ENCODE measurements at places on chromosomes 6 and 20.

DNA sequence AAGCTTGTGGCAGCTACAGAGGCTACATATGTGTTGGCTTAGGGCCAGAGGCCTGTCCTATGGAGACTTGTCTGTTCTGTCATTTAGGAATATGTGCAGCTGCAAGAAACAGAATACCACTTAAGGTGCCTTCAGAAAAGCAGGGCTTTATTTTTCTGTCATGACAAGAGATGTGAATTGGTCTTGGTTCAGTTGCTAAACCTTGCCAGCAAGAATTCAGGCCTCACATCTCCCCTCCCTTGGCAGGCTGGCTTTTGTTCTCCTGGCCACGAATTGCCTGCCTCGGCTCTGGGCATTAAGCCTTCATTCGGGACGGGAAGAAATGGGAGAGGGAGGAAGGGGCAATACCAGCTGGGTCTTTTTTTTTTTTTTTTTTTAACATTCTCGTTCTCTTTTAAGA is 82.4 kb upstream of the TGM3 start:
- DNase-seq: no peak

- no peak for DNase-seq
Observed at GRCh38 chr20:57761413-57761734, 51.6 kb upstream of the PMEPA1 start.

- no peak for DNase-seq
Observed at GRCh38 chr6:104226790-104227446, 632.8 kb downstream of the HACE1 start.

DNA sequence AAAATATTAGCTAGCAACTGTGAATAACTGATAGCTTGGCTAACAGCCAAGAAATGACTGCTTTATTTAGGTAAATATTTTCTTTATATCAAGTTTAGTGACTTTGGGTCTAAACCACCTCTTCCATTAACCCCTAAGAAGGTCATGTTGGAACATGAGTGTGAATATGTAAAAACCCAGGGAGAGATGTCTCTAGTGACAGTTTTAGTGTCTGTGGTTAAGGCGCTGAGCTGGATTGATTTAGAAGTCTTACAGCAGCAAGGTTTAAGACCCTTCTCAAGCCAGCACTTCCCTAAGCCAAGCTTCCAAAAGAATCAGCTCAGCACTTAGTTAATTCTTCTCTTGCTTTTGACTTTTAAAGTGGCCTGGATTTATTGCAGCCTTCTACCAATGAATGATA is 11.4 kb upstream of the SIRT5 start:
- DNase-seq: no peak

DNA sequence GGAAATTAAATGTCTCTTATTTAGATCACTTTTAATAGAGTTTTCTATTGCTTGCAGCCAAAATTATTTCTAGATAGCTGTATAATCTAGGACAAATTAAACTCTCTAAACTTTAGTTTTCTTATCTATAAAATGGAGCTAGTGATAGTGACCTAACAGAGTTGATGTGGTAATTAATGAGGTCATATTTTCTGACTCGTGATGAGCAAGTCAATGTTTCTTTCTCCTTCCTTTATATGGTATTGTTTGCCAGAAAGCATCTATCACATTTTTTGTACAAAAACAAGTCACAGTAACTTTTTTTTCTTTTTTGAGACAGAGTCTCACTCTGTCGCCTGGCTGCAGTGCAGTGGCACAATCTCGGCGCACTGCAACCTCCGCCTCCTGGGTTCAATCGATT is 267.7 kb downstream of the FARS2 start:
- no peak for DNase-seq
